Cortex of kidney (tissue), 1 donor: ENCODE measurements at places on chromosomes 3 and 15.

- DNase-seq: no peak
Measured at GRCh38 chr3:50536471-50537180, 30.9 kb downstream of the C3orf18 start.

DNA sequence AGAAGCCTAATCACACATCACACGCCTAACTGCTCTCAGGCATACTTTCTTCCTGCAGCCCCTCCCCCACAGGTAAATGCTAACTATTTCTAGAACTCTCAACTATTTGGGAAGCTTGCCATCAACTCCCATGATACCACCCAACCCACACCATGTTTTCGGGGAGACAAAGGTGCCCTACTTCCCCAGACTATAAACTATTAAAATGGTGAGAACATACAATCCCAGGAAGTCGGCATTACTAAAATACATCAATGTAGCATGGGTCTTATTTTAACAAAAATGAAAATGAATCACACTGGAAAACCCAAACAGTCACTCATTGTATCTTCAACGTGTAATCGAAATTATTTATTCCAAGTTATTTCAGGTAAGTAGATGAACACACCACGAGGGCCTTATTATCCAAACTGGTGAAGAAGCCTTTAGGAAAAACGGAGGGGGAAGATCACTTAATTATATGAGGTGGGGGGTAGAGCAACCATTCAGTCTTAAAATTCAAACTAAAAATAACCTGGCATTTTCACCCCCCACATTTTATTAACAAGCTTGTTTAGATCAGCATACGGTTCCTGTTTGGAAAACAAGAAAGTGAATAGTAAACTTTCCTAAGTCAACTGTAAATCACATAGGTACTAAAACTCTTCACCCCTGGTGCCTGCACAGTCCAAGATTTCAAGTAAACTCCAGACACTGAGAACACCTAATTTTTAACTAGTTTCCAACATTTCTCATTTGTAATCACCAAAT, 1.9 kb downstream of the TBL1XR1 start:
- DNase-seq: no peak

DNA sequence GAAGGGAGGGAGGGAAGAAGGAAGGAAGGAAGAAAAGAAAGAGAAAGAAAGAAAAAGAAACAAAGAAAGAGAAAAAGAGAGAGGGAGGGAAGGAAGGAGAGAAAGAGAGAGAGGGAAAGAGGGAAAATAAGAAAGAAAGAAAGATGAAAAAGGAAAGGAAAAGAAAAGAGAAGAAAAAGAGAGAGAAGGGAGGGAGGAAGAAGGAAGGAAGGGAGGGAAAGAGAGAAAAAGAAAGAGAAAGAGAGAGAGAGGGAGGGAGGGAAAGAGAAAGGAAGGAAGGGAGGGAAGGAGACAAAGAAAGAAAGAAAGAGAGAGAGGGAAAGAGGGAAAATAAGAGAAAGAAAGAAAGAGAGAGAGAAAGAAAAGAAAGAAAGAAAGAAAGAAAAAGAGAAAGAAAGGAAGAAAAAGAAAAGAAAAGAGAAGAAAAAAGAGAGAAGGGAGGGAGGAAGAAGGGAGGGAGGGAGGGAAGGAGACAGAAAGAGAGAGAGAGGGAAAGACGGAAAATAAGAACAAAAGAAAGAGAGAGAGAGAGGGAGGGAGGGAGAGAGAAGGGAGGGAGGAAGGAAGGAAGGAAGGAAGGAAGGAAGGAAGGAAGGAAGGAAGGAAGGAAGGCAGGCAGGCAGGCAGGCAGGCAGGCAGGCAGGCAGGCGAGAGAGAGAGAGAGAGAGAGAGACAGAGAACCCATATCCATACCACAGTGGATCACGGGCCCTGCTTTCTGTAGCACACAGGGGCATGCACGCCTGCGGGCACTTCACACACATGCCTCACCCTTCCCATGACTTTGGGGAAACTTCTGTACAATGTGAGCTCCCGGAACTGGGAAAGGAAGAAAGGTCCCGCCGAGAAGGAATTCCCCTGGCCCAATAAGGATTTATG, 52.5 kb downstream of the ADCY5 start:
- no peak for DNase-seq

DNA sequence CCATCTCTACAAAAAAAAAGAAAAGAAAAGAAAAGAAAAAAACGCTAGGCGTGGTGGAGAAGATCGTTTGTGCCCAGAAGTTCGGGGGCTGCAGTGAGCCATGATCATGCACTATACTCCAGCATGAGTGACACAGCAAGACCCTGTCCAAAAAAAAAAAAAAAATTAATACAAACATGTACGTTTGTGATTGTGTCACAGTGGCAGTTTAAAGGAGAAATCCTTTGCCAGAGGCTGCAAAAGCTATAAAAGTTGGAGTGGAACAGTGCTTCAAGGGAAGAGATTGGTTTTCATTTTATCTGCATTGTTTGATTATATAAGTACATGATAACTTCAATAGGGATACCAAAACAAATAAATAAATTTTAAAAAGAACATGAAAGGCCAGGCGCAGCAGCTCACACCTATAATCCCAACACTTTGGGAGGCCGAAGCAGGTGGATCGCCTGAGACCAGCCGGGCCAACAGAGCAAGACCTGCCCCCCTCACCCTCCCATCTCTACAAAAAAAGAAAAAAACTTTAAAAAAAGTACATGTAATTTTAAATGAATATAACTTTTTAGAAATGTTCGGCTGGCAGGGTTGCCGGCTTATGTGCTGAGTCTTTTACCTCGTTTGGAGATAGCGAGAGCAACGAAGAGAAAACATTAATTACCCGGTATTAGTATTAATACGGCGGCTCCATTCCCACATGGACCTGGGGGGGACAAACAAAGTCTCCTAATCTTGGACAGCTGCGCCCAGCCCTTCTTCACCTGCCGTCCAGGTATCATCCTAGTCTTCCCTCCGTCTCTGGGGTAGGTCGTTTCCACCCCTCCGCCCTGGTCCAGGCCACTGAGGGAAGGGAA, 573 bp upstream of the DIS3L start:
- DNase-seq: no peak

- no peak for DNase-seq
Measured at GRCh38 chr3:16026753-16027152, 147.7 kb upstream of the GALNT15 start.

- DNase-seq: no peak
Measured at GRCh38 chr3:17304969-17305368, 420.2 kb downstream of the PLCL2 start.

DNA sequence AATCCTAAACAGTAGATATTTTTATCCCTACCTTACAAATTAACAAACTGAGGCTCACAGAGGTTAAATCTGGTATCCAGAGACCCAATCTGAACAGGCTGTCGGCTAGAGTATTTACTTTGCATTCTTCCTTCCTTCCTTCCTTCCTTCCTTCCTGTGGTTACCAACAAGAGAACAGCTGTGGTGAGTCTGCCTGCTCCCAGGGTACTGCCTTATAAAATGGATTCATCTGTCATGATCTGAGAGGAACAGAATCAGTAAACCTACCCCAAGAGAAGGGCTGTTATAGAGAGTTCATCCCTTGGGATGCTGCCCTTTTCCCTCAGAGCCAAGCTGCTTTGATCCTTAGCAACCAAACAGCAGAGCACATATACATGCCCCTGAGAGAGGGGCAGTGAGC, 3.6 kb downstream of the GADL1 start:
- no peak for DNase-seq
